A549 (cell line): ENCODE measurements at places on chromosomes 5 and 9.

DNA sequence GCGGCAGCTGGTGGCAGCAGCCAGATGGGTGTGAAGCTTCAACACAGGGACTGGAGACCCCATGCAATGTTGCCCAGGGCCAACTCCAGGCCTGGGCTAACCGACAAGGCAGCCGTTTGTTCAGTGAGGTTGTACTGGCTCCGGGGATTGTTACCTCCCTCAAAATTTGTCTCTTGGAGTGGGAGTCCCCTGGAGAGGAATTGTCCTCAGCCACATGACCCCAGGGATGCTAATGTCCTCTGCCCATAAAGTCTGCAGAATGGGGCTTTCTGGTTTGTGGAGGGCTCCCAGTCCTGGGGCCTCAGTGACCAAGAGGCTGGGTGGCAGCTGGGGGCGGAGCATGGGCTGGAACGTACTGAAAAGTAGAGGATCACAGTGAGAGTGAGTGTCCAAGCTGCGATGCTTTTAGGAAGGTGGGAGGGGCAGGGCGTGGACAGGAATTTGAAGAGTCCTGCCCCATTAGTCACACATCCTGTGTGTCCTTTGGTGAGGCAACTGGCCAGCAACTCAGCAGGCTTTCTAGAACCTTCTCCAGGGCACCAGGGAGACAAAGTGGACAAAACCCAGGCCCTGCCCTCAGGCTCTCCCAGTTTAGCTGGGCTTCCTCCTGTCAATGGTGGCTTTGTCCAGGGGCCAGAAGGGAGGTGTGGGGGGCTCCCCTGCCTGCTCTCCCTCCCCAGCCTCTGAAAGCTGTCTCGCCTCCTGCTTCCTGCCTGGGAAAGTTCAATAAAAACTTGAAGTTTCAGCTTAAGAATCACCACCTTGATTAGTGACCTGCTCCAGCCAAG, 114.0 kb downstream of the NSG2 start:
- DNase-seq, result peak; percentile 76

DNA sequence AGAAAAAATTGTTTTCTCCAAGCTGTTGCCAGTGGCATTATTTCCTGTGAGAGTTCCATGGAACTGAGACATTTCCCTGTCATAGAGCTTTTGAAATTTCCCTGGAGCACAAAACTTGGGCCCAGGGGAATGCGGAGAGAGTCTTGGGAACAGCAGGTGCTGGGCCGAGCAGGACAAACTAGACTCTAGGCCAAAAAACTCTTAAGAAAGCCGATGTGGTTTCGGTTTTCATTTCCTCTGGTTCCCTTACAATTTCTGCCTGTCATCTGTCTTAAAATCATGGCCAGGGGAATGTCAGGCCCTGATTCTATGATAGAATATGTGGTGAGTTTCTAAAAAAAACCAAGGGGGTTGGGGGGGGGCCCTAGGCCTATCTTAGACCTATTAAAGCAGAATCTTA, 4.6 kb downstream of the SLC35A4 start:
- no peak for DNase-seq

DNA sequence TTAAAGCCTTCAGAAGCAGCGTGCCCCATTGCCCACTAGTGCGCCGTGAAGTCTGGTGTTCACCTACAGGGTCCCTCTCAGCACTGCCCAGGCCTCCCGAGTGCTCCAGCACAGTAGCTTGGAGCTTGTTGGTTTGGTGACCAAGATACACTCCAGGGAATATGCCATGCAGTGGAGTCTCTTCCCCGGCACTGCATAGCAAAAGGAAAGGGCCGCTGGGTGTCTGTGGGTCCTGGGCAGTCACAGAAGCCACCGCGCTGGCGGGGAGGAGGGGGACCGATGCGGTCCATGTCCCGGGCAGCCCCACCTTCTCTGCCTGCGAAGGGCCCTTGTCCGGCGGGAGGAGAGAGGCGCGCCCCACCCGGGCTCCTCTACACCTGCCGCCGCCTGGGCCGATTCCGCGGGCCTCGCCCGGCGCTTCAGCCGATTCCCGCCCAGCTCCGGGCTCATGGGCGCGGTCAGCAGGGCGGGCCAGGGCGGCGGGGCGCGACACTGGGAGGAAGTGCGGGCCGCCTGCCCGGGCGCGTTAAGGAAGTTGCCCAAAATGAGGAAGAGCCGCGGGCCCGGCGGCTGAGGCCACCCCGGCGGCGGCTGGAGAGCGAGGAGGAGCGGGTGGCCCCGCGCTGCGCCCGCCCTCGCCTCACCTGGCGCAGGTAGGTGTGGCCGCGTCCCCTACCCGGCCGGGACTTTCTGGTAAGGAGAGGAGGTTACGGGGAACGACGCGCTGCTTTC, at the start of gene SYK:
SYK (plus strand) TSS at position 579 of the 732 bp plus-strand sequence. CDS start 42,080 bp downstream, outside the sequence.
- no peak for DNase-seq

GRCh38 chr5:81760521-81760920, 9.6 kb upstream of the SSBP2 start:
- DNase-seq, result no peak

GRCh38 chr9:75728391-75728790, 162.1 kb upstream of the PCSK5 start:
- no peak for DNase-seq
